H1 (cell line): ENCODE measurements at places on chromosomes 6 and 20. TPM values are rescaled to one million over a fixed set of nuclear protein-coding genes. Genes with fewer than 3 reads are reported as not detected.

Gene CDSN
- not detected in 2 replicates for total RNA-seq

Gene SPATS1
- total RNA-seq, result not detected in 2 replicates

Gene HLA-DQB2
- total RNA-seq, result not detected in 2 replicates

Gene TINAG
- total RNA-seq, result not detected in 2 replicates

Gene SLC16A10
- 16.9 and 18.6 TPM in 2 replicates for total RNA-seq

Gene EYA2
- 1.6 and 1.7 TPM in 2 replicates for total RNA-seq

Gene C6orf118
- 0.40 and 0.58 TPM in 2 replicates for total RNA-seq

Gene LSM2
- 127 and 132 TPM in 2 replicates for total RNA-seq

Gene ZNF334
- total RNA-seq, result 15.9 and 17.8 TPM in 2 replicates

Gene SLC13A3
- total RNA-seq, result 9.4 and 9.8 TPM in 2 replicates

Gene SLC17A3
- not detected in 2 replicates for total RNA-seq

Gene MICA
- 11.3 and 12.5 TPM in 2 replicates for total RNA-seq

Gene HLA-G
- 4.4 and 4.8 TPM in 2 replicates for total RNA-seq

Gene HDGFL1
- not detected in 2 replicates for total RNA-seq

Gene METTL24
- total RNA-seq, result 0.39 and 0.44 TPM in 2 replicates

Gene ESF1
- total RNA-seq, result 31.1 and 32.9 TPM in 2 replicates

Gene MAP7
- total RNA-seq, result 66.9 and 67.0 TPM in 2 replicates

Gene MOXD1
- total RNA-seq, result 1.4 and 1.6 TPM in 2 replicates

Gene C6orf89
- 11.6 and 12.3 TPM in 2 replicates for total RNA-seq

Gene NPEPL1
- total RNA-seq, result 26.7 and 26.8 TPM in 2 replicates

Gene CCN6
- not detected in 2 replicates for total RNA-seq

Gene IRAK1BP1
- 4.7 and 5.4 TPM in 2 replicates for total RNA-seq

Gene ADRM1
- 126 and 138 TPM in 2 replicates for total RNA-seq

Gene UBD
- total RNA-seq, result not detected in 2 replicates

Gene CDH22
- 0.39 and 0.46 TPM in 2 replicates for total RNA-seq

Gene CDH4
- total RNA-seq, result 7.4 and 7.9 TPM in 2 replicates

Gene TBXT
- 0.24 and 0.25 TPM in 2 replicates for total RNA-seq

Gene APOM
- total RNA-seq, result 3.4 and 3.8 TPM in 2 replicates

Gene SCGN
- not detected in 2 replicates for total RNA-seq

Gene CTAGE9
- total RNA-seq, result not detected in 2 replicates

Gene CD83
- 8.5 and 8.8 TPM in 2 replicates for total RNA-seq

Gene RAD21L1
- 0.26 and 0.48 TPM in 2 replicates for total RNA-seq

Gene FNDC11
- 2.5 and 2.6 TPM in 2 replicates for total RNA-seq

Gene XKR7
- 1.8 and 2.4 TPM in 2 replicates for total RNA-seq

Gene HTR1E
- not detected in 2 replicates for total RNA-seq

Gene F13A1
- 1.5 and 1.7 TPM in 2 replicates for total RNA-seq

Gene DNAH8
- not detected in 2 replicates for total RNA-seq

Gene IL20RA
- 1.5 and 1.7 TPM in 2 replicates for total RNA-seq

Gene SLC22A3
- total RNA-seq, result 2.7 and 2.9 TPM in 2 replicates

Gene FAM210B
- total RNA-seq, result 15.0 and 15.1 TPM in 2 replicates

Gene HCK
- 0.37 and 0.82 TPM in 2 replicates for total RNA-seq

Gene GTSF1L
- total RNA-seq, result not detected in 2 replicates

Gene MRPL2
- 97.7 and 99.9 TPM in 2 replicates for total RNA-seq

Gene BPIFB2
- total RNA-seq, result not detected in 2 replicates

Gene NKX2-4
- 0.19 and 0.37 TPM in 2 replicates for total RNA-seq

Gene FLRT3
- total RNA-seq, result 0.35 and 0.80 TPM in 2 replicates

Gene SAPCD1
- 3.4 and 5.9 TPM in 2 replicates for total RNA-seq

Gene AARS2
- 19.9 and 20.4 TPM in 2 replicates for total RNA-seq
